ENCODE measurements at places on chromosomes 11 and 22.

DNA sequence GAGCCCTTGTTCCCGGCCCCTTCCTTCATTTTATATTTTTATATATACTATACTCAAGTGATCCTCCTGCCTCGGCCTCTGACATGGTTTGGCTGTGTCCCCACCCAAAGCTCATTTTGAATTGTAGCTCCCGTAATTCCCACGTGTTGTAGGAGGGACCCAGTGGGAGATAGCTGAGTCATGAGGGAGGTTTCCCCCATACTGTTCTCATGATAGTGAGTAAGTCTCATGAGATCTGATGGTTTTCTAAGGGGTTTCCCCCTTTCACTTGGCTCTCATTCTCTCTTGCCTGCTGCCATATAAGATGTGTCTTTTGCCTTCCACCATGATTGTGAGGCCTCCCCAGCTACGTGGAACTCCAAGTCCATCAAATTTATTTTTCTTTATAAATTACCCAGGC lies 7.2 kb upstream of the ZNF280A start:
- DNase-seq = no peak

GRCh38 chr11:73223998-73224730 lies 6.1 kb downstream of the P2RY2 start:
- no peak for DNase-seq

DNA sequence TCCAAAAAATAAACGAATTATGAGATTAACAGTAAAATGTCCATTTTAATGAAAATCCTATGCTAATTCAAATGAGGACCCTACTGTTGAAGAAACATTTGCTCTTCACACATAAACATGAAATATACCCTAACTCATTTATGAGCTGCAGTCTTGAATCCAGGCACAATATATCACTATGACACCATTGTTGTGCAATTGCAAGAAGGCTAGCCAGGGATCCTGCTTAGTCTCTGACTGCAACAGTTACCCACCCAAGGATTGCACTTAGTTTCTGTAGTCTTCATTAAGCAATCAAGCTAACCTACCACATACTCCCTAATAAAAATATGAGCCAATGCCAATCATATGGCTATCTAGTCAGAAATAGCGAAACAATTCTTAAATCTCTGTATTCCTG lies 981.0 kb upstream of the FAT3 start:
- no peak for DNase-seq

- no peak for DNase-seq
Measured at GRCh38 chr22:25084405-25085107, 115.1 kb upstream of the CRYBB3 start.

DNA sequence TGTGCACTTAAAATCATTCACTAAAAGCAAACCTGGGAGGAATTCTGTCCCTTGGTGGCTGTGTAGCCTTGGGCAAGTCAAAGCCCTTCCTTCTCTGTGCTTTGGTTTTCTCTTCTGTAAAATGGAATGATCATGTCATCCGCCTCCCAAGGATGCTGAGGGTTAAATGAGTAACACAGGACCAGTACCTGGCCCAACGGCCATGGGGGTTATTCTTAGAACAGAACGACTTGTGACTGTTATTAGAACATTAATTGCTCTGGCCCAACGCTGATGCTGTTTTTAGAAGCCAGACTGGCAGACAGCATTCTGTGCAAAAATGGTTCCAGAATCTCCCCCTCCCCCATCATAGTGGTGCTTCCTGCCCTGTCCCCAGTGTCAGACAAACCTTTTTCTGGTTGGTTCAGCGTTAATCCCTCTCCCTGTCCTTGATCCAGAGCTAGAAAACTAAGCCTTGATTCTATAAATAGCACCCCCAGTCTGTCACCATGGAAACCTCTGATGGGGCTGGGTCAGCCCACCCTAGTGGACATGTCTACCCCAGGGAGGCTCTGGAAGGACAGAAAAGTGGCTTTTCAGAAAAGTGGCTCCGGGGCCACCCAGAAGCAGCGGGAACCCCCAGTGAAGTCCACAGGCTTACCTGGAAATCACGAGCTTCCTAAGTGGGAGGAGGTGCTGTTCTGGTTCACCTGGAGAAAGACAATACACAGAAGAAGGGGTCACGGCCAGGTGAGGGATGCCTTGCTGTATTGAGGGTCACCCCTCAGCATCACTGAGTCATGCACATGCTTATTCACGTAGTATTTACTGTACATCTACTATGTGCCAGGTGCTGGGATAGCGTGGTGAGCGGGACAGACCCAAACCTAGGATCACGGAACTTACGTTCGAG lies 15.5 kb upstream of the TFIP11 start:
- DNase-seq = no peak

Measured in left hindlimb (tissue), 1 donor.